ENCODE measurements at places on chromosomes 1 and 21. TPM values are rescaled to one million over a fixed set of nuclear protein-coding genes. Genes with fewer than 3 reads are reported as not detected.

PTPRC gene
- total RNA-seq = not detected

PODN gene
- not detected for total RNA-seq

PTPRU gene
- total RNA-seq = 2.4 TPM

AVPR1B gene
- 0.05 TPM for total RNA-seq

TTLL10 gene
- not detected for total RNA-seq

HSPG2 gene
- total RNA-seq = 1,997 TPM

CLEC20A gene
- 0.09 TPM for total RNA-seq

CD34 gene
- 62.4 TPM for total RNA-seq

ADAM30 gene
- not detected for total RNA-seq

PPIAL4G gene
- total RNA-seq = not detected

DNAH14 gene
- total RNA-seq = 9.2 TPM

BARHL2 gene
- total RNA-seq = not detected
